ENCODE measurements at places on chromosomes 4 and X.

DNA sequence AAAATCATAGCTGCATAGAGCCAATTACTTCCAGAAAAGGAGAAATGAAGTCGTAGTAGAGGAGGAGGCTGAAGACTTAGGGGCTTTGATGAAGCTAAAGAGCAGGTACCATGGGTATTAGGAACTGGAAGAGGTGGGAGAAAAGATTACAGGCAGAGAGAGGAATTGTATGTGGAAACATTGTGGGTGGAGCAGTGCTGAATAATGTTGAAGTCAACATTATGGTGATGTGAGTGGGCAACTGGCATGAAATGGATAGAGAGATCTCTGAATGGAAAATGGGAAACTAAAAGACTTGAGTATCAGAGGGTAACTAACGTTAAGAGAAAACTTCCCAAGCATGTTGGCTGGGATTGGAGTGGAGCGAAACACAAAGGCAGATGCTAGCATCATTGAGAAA lies 92.5 kb downstream of the AREG start:
- DNase-seq, result no peak

GRCh38 chr4:33914386-33914785 lies 2329.9 kb downstream of the ARAP2 start:
- no peak for DNase-seq

DNA sequence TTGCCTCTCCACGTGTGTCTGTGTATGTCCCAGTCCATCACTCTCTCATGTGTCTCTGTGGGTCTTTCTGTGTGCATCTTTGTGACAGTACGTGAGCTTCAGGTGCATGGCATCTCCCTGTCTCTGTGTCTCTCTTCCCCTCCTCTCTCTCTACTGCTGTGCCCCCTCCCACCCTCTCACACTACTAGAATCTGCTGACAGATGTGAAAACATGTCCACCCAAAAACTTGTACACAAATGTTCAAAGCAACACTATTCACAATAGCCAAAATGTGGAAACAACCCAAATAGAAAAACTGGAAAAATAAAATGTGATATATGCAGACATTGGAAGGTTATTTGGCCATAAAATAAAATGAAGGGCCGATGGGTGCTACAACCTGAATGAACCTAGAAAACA lies 10.0 kb downstream of the EVC start:
- DNase-seq, result no peak

DNA sequence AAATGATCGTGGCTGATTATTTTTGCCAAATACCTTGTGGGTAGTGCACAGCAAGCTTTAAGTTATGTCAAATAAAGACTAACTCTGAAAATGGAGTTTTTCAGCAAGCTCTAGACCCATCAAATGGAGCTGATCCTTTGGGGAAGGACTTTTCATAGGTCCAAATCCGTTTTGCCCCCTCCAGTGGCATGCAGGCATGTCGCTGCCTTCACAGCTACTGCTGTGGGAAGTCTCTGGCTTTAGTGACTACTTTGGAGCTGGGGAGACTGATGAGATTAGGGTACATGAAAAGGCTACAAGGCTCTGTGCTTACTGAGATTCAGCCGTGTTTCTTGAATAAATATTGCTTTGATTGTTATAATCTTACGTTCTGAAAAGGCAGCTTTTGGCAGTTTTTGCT lies 106.6 kb upstream of the HS3ST1 start:
- no peak for DNase-seq

DNA sequence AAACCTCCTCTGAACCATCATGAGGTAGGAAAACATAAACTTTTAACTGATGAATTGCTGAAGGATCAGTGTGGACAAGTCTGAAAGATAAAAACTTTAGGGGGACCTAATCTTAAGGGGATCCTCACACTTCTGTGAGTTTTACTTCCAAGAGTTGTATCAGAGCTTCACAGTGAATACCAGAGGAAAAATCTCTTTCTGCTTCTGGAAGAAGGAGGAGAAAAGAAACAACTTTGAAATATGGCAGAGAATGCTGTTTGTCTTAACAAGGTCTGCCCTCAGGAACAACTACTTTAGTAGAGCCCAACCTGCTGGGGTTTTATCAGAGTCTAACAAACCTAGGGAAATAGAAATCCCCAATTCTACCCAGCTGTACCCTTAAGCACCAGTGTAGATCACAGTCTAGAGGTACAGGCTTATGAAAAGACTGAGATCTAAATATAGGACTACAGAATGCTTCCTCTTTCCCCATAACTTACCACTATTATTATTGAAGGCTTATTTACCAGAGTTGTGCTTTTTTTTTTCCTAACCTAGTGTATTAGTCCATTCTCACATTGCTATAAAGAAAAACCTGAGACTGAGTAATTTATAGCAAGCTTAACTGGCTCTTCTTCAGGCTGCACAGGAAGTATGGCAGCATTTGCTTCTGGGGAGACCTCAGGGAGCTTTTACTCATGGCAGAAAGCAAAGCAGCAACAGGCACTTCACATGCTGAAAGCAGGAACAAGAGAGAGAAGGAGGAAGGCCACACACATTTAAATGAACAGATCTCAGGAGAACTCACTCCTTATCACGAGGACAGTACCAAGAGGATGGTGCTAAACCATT lies 167.9 kb downstream of the CAMK2D start:
- DNase-seq, result no peak

- no peak for DNase-seq
Observed at GRCh38 chr4:69830560-69831269, 29.2 kb downstream of the SULT1E1 start.

- no peak for DNase-seq
Observed at GRCh38 chrX:130799393-130799792, 103.6 kb downstream of the ENOX2 start.

DNA sequence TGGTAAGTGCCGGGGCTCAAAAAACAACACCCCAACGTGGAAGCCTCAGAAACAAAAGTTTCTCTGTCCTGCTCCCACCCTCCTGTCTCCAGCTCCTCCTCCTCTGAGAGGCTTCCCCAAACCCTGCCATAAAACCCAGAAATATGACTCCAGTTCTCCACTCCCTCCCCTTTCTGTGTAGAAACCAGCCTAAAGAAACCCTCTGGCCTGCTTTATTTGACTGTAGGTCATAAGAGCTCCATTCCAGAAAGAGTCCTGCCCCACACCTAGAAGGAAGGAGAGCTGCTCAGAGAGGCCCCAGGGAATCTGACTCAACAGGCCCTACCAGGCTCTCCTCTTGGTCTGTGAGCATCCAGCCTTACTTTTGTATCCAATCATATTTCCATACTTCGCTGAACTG lies 872 bp upstream of the S100P start:
- no peak for DNase-seq

- no peak for DNase-seq
Observed at GRCh38 chr4:26279446-26279845, 41.4 kb upstream of the RBPJ start.

- DNase-seq, result no peak
Observed at GRCh38 chr4:177220376-177220775, 89.3 kb upstream of the NEIL3 start.

DNA sequence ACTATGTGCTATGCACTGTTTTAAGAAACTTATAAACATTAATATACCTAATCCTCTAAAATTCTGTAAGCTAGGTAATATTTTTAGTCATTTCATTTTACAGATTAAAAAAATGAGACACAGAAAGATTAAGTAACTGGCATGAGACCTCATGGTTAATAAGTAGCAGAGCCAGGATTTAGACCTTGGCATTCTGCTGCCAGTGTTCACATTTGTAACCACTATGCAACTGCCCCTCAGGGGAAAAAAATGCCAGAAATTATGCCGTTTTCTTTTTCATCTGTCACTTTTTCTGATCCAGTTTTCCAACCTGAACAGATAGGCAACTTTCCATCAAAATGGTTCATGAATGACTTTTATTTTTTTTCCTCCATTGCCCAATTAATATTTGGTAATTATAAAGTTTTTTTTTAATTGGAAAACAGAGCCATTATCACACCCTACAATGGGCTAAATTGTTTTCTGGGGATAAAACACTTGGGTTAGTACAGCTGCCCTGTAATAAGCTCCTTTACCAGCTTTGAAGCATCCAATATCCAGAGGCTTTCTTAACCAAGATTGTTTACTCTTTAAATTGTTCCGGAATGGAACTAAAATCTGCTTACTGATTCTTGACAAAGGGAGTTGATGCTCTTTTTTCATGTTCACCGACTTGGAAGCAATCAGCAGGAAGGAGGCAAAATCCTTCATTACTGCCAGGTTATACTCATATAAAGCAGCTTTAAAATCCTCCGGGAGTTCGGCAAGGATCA lies 56.4 kb upstream of the DDX60 start:
- DNase-seq, result no peak

- no peak for DNase-seq
Observed at GRCh38 chr4:137370206-137370633, 162.1 kb downstream of the PCDH18 start.

DNA sequence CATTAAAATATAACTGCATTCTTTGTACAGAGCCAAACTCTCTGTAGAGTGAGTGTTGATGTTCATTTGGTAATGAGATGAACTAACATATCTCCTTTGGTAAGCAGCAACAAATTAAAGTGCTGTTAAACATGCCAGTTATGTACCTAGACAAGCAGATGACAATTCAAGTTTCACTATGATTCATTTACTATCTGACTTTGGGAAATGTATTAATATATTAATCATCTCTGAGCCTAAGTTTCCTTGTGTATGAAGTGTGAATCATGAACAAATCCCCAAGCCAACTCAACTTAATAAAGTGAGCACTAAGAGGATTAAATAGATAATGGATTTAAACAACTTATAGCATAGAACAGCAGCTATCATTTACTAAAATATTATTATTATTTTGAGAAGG lies 1044.2 kb downstream of the GLUD2 start:
- no peak for DNase-seq

GRCh38 chr4:188976644-188977115 lies 837.4 kb downstream of the TRIML1 start:
- DNase-seq, result peak; percentile 3

DNA sequence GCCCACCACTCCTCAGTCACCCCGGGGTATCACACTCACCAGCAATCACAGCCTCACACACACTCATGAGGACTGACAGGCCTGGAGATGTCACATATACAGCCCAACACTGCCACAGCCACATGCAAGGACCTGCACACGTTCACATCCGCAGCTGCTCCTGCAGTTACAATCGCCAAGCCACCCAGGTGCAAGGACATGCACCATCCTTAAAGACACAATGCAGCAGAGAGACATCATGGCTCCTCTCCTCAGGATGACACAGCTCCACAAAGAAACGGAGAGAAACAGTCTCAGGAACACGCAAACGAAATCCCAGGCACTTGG lies 1.1 kb downstream of the PCSK1N start:
- DNase-seq, result no peak

DNA sequence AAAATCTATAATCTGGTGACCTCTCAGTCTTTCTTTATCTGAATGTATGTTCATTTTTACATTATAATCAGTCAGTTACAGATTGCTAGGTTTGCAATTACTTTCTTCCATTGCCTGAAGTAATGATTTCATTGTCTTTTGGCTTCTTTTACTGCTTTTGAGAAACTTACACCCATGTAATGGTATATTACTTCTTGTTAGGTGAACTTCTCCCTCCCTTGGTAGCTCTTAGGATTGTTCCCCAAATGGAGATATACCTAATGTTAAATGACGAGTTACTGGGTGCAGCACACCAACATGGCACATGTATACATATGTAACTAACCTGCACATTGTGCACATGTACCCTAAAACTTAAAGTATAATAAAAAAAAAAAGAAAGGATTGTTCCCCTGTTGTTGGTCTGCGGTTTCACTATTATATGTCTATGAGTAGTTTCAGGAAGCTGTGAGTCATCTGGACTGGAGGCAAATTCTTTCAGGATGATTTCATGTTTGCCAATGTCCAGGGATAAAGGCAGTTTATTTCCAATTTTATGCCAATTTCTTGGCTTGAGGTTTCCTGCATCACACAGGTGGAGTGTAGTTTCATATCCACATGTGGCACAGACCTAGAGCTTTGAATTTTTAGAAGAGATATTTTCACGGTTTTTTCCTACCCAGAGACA lies 21.8 kb downstream of the SPANXC start:
- no peak for DNase-seq

All from right lung (tissue), 10 donors.